AG09319 (cell line): ENCODE measurements at places on chromosomes 4 and X.

DNA sequence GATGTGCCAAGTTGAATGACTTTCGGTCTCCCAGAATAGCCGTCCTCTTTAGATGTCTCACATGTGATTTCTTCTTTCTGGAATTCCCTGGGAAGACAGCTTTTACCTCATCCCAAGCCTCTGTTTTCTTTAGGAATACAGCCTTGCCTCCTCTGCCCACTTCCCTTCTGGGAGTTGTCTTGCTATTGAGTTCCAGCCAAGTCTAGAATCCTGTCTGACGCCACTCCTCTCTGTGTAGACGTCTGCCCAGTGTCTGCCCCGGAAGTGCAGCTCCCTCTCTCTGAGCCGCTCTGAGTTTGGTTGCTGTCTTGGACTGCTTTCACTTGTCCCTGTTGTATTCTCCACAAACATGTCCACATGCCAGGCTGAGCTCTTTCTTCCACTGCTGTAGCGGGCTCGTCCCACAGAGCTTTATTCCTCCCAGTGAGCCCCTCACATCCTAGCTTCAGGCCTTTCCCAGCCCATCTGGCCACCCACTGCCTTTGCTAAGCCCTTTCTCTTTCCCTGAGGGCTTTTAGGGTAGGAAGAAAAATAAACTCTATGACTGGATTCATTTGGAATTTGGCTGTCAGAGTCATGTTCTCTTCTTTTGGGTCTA is 9.0 kb upstream of the IGFBP7 start:
- DNase-seq, result peak; percentile 67

DNA sequence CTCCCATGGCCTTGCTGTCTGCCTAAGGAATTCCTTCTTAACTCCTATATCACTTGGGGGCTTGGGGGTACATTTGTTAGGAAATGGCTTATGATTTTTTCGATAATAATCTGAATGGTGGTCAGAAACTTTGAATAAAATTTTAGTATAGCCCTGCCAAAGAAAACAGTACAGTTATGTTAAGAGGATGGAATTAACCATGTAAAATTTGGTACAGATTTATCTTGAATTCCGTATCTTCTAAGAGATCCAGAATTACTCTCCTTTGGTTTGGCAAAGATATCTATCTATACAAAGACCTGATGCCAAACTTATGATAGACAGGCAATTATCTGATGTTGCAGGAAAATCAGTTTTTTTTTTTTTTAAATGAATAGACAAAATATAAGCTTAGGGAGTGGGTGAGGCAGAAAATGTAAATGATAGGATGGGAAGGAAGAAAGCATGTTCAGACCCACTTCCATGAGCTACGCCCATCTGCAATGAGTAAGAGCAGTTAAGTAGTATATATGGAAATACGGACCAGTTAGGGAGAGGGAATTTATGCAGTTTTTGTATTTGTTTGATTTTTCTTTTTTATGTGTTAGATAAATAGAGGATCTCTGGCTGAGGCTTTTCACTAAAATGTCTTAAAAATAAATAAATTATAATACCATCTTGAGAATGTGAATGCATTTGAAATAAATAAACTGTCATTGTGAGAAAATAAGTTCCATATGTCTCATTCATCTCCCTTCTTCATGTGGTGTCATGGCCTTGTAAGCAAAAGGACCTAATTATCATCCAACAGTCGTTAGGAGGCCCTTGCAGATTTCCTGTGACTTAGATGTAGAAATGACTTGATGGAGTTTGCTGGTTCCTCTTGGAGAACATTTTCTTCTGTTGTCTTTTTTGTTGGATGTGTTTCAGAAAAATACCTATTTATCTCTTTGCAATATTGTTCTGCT is 389.6 kb downstream of the ARHGAP24 start:
- DNase-seq, result no peak

DNA sequence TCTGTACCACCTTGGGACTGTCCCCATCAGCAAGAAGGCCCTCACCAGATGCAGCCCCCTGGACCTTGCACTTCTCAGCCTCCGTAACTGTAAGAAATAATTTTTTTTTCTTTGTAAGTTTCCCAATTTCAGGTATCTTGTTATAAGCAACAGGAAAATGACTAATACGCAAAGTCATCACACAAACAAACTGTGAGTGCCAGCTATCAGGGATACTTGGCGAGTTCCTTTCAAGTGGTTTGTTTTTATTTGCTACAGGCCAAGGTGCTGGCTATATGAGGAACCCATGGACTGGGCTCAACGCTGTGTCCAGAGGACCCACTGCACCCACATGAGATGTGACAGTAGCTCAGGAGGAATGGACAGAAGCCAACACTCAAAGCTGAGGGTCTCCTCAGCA is 11.5 kb upstream of the GPM6B start:
- DNase-seq, result no peak

- DNase-seq, result no peak
Measured at GRCh38 chr4:174537634-174538033, 15.3 kb upstream of the HPGD start.

GRCh38 chr4:38785901-38786402 is 3.2 kb upstream of the TLR10 start:
- no peak for DNase-seq

DNA sequence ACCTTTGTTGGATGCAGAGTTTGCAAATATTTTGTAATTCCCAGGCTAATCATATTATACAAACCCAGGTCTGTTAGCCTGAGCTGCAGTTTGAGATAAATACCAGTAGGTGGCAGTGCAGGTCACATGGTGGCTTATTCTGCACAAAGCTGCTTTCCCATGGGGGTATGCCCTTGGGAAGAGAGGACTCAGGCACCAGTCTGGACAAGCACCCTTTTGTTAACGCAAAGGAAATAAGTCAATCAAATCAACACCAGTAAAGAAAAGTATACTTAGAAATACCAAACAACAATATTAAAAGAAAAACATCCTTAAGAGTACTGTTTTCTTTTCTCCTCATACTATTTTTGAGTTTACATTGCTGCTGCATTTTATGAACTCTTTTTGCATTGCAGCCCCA is 389.0 kb upstream of the ZFP42 start:
- no peak for DNase-seq

DNA sequence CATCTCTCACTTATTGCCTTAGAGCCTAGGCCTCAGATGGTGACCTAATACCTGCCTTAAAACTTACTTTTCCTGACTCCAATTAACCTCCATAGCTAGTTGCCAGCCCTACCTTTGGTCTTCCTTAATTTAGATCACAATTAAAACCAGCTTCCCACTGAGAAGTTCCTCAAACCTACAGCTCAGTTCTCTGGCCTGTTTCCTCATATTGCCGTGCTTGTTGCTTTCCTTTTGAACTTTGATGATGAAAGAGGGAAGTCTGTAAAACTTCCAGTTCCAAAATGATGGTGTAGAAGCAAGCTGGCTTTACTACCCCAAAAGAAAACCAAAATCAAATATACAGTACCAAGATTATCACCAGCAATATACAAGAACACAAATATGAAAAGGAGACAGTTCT is 28.9 kb upstream of the CAMK2D start:
- no peak for DNase-seq

- peak; percentile 61 for DNase-seq
Measured at GRCh38 chr4:169810325-169811323, 52.9 kb upstream of the HPF1 start.

DNA sequence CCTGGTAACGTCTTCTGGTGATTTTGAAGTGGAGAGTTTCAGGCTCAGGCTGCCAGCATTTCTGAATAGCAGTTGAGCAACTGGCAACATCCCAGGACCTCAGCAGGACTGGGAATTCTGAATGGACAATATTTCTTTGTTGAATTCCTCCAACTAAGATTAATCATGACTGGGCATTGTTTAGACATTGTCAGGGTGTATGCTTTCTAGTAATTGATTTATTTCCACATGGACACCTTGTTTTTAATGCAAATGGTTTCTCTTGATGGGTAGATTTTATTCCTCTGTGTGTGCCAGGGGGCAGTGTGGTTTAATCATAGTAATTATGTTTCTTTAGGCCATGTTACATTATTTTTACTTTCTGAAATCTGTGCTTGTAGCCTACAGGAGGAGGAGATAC is 1004.7 kb upstream of the LCORL start:
- DNase-seq, result no peak

DNA sequence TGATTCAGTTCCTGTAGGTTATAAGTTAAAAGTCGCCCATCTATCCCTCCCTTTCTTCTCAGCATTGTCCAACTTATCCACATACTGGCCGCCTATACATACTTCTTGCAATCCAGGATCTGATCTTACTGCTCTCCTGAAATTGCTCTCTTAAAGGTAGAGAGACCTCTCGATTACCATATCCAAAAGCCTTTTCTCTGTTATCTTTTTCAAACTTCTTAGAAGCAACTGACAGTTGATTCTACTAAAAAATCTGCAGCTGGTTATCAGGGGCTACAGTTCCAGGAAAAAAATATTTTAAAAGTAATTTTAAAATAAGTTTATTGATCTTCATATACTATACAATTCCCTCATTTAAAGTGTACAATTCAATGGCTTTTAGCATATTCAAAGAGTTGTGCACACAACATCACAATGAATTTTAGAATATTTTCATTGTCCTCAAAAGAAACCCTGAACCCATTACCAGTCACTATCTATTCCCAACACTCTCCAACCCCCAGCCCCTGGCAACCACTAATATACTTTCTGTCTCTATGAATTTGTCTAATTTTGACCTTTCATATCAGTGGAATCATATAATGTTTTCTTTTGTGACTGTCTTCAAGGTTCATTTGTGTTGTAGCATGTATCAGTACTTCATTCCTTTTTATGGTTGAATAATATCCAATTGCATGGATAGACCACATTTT is 102.0 kb downstream of the HDAC8 start:
- DNase-seq, result no peak

DNA sequence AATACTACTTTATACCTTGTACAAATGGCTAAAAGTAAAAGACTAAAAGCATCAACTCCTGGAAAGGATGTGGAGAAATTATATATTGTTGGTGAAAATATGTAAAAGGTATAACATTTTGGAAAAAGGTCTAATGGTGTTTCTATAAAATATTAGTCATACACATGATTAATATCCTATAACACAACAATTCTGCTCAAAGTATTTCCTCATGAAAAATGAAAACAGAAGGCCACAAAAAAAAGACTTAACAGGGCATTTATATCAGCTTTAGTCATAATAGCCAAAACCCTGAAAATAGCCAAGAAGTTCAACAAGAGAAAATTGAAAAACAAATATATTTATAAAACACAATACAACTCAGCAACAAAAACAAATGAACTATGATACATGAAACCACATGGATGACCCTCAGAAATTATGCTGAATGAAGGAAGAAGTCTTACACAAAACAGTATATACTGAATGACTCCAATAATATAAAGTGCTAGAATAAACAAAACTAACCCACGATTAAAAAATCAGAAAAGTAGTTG is 38.8 kb downstream of the TBCK start:
- DNase-seq, result no peak

DNA sequence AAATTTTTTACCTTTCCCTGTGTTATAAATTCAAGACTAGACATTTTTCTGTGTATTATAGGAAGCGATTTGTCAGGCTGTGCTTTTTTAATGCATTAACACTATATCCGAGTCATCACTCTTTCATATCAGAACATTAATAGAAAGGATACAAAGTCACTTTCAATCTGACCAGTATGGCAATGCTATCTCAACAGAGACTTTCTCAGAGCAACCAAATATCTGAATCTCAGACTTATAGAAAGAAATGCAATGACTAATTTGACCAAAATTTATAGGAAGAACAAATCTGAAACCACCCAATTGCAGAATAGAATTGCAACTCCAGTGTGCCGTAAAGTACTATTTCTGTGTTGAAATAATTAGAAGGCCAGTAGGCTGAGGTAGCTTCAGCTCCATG is 473 bp upstream of the TKTL2 start:
- no peak for DNase-seq

DNA sequence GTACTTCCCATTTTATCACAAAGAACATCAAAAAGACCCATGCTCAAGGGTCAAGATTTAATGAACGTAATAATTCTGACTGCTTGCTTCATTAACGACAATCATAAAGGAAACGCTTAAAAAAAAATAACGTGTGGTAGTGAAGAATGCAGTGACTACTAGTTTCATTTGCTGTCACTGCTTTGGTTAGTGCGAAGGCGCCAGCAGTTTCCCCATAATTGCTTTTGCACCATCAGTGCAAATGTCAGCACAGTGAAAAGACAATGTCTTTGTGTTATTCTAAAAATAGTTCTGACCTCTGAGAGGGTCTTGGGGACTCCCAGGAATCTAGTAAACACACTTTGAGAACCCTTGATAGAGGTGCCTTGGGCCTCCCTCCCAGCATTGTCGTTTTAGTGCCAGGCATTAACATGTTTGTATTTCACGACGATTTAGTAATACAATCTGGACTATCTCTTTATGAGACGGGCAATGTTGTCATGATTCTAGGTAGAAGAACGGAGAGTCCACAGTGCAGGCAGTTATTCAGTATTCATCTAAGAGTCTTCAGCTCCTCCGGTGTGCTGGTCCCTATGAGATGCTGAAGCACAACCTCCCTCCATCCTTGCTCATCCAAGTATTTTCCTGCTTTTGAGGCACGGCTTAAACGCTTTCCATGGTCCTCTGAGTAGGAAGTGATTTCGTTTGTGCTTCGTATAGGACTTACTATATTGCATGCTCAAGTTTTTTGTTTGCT is 71.0 kb downstream of the AFF1 start:
- no peak for DNase-seq

GRCh38 chr4:127559981-127560380 is 72.8 kb upstream of the INTU start:
- DNase-seq, result no peak

DNA sequence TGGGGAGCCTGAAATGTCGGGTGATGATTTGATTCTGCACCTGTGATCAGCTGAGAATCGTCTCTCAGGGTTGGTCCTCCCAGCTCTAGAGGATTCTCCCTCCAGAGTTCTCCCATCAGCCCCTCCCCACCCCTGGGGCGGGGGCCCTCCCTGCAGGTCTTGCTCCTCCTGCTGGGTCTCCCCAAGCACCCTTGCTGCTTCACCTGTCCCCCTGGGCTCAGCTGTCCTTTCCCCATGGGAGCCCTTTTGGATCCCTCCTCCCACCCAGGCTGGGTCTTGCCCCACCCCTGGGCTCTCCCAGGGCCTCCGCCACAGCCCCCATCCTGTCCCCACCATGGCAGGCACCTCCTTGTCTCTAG is 22.2 kb downstream of the PSAPL1 start:
- no peak for DNase-seq

GRCh38 chr4:3874028-3874415 is 107.8 kb downstream of the ADRA2C start:
- no peak for DNase-seq

DNA sequence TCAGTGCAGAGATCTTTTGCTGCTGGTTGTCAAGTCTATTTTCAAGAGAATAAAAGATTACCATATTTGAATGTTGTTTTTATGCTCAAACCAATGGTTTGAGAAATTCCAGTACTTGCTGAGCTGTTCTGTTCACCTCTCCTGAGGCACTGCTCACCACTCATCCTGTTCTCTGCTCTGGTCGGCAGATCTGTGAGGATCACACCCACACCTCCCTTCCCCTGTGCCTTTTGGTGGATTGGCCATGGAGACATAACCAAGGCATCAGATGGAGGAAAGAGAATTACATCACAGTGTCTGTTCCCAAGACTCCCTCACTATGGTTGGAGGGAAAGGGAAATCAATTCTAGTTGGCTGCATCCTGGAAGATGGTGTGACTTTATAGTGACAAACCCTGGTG is 391.6 kb downstream of the ARHGAP24 start:
- DNase-seq, result no peak
